ENCODE measurements at places on chromosomes 11 and 22. TPM values are rescaled to one million over a fixed set of nuclear protein-coding genes. Genes with fewer than 3 reads are reported as not detected.

IFITM10 gene
- 8.1 TPM for total RNA-seq

DRD2 gene
- not detected for total RNA-seq

LZTR1 gene
- total RNA-seq, result 76.2 TPM

CD3G gene
- total RNA-seq, result 49.4 TPM

BIK gene
- total RNA-seq, result not detected

EXPH5 gene
- 0.56 TPM for total RNA-seq

TESMIN gene
- 0.98 TPM for total RNA-seq

MMP13 gene
- total RNA-seq, result not detected

Data from natural killer cell treated with Interleukin-12 subunit alpha and Interleukin-12 subunit beta and Interleukin-15 and Interleukin-18, amount 100 ng/mL, for 72 hours (primary cell).